ENCODE measurements at places on chromosomes 2 and 18.

DNA sequence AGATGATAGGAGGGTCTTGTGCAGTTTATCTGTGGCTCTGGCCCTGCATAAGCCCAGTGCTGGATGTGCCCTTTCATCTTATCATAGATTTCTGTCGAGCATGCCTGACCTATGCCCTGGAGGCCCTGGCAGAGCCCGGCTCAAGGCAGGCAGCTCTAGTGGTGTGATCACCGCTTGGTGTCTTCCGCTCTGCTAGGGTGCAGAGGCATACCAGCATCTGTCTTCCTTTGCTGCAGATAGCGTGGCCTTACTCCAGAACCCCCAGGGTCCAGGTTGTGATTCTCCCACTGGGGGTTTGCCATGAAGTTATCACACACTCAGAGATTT lies 13.7 kb upstream of the TRAF3IP1 start:
- DNase-seq: no peak

DNA sequence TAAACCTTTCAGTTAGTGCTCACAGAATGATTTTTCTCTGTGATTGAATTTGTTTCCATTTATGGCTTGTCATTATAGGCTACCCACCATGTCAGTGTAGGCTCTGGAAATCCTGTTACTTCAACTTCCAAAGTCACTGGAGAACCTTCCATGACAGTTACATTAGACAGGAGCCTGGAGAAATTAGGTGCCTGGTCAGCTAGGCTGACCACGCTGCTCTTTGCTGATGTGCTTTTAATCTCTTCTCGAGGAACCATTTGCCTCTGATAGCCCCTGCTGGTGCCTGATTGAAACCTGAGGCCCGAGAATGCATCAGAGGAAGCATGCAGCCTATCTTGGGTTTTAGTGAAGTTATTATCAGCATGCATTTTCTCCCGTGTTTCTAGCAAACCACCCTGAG lies 29.6 kb upstream of the TTN start:
- DNase-seq: no peak

DNA sequence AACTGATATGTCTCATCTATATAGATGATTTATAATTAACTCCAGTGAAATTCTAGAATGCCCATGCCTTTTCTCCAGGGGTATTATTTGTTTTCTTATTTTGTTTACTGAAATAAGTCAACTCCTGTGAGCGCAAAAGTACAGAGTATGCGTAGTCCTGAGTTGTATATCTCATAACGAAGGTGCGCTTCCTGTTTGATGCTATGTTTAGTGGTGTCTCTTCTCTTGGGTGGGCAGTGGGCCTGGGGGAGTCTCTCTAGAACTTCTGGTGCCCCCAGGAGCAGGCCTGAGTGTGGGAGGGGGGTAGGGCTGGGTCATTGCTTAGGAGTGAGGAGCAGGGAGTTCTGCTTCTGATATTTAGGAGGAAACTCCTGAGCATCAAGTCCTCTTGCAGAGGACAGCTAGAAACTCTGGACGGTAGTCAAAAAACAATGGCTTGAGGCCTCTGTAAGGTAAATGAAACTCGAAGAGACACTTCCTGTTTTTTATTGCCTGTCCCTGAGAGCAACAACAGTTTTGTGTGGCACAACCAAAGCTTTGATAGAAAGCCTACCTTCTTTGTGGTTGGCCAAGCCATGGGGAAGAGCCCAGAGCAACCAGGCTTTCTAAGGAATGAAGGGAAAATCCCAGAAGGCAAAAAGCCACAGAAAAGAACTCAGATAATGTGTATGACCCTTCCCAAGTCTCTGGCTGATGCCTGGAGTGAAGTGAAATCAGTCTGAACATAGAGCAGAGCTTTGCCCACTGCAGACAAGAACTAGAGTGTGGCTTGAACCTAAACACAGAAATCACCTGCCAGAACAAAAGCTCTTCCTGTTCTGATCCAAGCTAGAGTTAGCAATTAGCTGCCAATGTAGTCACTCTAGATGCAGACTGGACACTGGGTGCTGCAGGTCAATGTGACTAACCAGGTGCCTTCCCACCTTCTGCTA lies 8.5 kb upstream of the SP140L start:
- no peak for DNase-seq

GRCh38 chr2:11749646-11750349 lies 3.4 kb downstream of the LPIN1 start:
- DNase-seq: no peak
